Endothelial cell (in vitro differentiated cells): ENCODE measurements at places on chromosomes 6 and 20.

- H3K27ac ChIP-seq: no peak overlapping the region
- no peak overlapping the region for H3K4me3 ChIP-seq
- no peak for DNase-seq
- peaks cover 9% of the 10 kb centered on the region for H3K4me1 ChIP-seq
- peaks cover 3% of the 10 kb centered on the region for H3K27me3 ChIP-seq
Observed at GRCh38 chr6:119220452-119220851, 129.1 kb downstream of the MAN1A1 start.

GRCh38 chr6:144931172-144932035 lies 646.3 kb downstream of the UTRN start:
- H3K4me1 ChIP-seq: no peaks in the 10 kb centered on the region
- no peak overlapping the region for H3K4me3 ChIP-seq
- H3K36me3 ChIP-seq: peaks cover 5% of the 10 kb centered on the region
- no peaks in the 10 kb centered on the region for H3K27me3 ChIP-seq
- DNase-seq: peak; percentile 41

DNA sequence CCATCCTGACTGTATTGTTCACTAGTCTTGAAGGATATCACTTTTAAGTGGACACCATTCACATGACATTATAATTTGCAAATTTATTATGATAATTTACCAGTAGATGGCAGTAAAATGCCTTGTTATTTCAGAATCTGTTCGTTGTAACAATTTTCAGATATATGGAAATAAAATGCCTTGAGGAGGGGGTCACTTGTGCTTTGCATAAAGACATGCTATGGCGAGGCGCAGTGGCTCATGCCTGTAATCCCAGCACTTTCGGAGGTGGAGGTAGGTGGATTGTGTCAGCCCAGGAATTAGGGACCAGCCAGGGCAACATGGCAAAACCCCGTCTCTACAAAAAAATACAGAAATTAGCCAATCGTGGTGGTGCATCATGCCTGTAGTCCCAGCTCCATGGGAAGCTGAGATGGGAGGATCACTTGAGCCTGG lies 9.0 kb upstream of the NCOA6 start:
- peaks cover 2% of the 10 kb centered on the region for H3K27me3 ChIP-seq
- no peak overlapping the region for H3K27ac ChIP-seq
- DNase-seq: no peak
- no peaks in the 10 kb centered on the region for H3K36me3 ChIP-seq

- H3K36me3 ChIP-seq: no peaks in the 10 kb centered on the region
- no peak for DNase-seq
- peaks cover 5% of the 10 kb centered on the region for H3K4me1 ChIP-seq
Observed at GRCh38 chr6:46509063-46509462, 17.8 kb upstream of the RCAN2 start.

- no peak for DNase-seq
- H3K27ac ChIP-seq: no peak overlapping the region
- H3K36me3 ChIP-seq: no peaks in the 10 kb centered on the region
- H3K4me1 ChIP-seq: no peaks in the 10 kb centered on the region
- no peak overlapping the region for H3K4me3 ChIP-seq
Observed at GRCh38 chr6:160139420-160139851, 17.8 kb downstream of the SLC22A1 start.
